ENCODE measurements at places on chromosomes 6 and 20.

- no peak for DNase-seq
Observed at GRCh38 chr20:34022151-34022838, 28.6 kb downstream of the RALY start.

GRCh38 chr6:42783876-42784642, 2.2 kb downstream of the BICRAL start:
- no peak for DNase-seq

DNA sequence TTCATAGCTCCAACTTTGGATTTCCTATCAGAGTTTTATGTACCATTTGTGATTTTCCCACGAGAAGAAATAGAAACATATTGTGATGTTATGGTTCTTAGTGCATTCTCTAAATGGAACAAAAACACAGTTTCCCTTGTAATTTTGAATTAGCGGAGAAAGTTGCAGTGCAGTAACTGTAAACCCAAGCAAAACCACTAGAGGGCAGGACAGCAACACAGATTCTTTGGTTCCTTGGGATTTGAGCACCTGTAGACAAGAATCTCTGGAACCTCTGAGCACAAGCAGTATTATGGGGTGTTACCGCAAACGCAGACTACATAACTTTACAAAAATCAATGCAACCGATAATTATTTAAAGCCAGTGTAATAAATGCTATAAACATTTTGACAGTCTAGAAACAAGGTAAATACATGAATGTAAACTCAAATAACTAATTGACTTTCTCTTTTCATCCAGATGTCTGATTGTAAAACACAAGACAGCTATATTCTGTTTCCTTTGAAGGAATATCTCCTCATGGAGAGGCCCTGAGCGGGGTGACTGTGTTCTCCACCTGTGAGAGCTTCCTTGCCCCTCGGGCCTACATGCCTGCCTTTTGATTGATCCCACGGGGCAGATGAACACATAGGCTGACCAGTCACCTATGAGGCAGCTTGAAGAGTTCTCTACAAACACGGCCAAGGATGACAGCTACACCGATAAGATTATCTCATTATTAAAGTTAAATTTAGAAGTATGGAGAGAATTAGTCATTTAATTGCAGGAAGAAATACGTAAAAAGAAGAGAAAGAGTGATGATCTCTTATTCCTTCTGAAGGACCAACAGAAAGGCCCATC, 67.5 kb upstream of the COL21A1 start:
- DNase-seq, result no peak

- no peak for DNase-seq
Observed at GRCh38 chr6:31058128-31058894, 48.0 kb downstream of the MUC22 start.

GRCh38 chr20:37519508-37520418, 1.3 kb upstream of the NNAT start:
- DNase-seq, result no peak

GRCh38 chr6:71727632-71728294, 158.6 kb upstream of the RIMS1 start:
- no peak for DNase-seq

DNA sequence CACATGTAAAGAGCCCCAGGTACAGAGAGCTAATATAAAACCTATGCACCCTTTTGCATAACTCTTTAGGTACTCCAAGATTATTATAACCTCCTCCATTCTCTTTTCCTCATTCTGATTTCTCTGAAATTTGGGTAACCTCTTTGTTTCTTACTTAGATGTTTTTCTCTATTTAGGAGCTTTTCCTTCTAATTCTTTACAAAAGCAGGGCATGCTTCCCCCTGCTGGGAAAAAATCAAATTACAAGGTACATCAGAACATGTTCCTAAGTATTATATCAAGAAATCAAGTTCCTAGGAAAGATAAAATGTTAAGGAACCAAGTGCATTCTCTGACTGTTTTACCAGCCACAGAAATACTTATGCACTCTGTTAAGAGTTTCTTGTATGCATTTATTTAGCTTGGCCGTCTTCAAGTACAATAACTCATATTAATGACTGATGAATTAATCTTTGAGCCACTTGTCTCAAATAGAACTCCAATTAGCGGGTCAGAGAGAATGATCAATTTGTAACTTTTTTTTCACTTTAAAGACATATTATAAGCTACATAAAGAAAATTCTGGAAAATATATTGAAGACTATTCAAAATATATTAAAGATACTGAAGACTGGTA, 2.1 kb downstream of the KHDRBS2 start:
- DNase-seq, result no peak

DNA sequence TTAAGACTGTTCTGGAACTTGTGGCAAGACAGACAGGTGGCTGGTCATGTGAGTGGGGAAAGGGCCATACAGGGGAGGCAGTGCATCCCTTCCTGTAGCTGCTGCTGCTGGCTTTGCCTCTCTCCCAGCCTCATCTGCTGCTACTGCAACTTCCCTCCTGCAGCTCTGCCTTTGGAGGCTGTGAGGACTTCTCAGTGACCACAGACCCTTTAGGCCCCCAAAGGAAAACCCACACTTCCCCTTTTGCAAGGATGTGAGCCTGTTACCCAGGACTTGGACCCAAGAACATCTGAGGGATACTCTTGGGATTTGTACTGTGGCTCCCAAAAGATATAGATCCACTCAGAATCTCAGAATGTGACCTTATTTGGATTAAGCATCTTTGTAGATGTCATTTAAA, 91.0 kb downstream of the TMEM170B start:
- no peak for DNase-seq

DNA sequence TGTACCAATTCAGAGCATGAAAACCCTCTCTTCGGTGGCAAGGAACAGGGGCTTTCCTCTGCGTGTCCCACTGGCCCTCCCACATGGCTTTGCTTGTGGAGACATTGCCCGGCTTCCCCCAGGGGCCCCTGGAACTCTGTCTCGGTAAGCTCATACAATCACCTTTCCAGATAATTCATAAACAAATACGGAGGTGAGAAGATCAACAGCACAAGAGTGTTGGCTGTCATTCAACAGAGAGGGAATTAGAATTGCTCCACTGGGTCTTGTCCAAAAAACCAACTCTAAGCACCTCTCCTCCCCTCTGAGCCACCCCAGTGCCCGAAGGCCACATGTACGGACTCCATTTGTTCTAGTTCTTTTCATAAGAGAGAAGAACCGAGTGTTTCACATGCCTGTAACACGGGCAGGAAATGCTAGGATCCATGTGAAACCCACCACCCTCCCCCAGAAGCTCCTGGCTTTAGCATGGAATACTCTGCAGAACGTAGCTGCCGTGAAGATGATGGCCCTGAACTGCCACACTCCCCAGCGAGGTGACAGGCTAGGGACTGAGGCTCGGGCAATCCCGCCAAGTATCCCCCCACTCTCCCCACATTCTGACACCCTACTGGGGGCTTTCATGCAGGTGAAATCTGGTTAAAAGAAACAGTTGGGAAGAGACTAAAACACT, 24.6 kb upstream of the FOXC1 start:
- DNase-seq, result no peak

DNA sequence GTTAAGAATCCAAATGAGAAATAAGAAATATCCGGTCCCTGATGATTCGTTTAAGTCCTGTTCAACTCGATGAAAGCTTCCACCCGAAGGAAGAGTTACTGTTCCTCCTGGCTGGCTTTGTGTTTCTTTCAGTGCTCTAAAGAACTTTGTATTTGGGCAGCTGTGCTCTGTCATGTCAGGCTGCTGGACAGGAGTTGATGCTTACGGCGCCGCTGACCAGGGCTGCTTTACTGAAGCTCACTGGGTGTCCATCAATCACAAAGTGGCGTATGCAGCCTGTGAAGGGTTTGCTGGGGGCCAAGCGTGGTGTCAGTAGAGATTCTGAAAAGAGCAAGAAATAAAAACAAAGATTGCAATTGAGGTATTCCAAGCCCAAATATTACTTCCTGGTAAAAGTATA, 21.9 kb downstream of the FAM229B start:
- no peak for DNase-seq

DNA sequence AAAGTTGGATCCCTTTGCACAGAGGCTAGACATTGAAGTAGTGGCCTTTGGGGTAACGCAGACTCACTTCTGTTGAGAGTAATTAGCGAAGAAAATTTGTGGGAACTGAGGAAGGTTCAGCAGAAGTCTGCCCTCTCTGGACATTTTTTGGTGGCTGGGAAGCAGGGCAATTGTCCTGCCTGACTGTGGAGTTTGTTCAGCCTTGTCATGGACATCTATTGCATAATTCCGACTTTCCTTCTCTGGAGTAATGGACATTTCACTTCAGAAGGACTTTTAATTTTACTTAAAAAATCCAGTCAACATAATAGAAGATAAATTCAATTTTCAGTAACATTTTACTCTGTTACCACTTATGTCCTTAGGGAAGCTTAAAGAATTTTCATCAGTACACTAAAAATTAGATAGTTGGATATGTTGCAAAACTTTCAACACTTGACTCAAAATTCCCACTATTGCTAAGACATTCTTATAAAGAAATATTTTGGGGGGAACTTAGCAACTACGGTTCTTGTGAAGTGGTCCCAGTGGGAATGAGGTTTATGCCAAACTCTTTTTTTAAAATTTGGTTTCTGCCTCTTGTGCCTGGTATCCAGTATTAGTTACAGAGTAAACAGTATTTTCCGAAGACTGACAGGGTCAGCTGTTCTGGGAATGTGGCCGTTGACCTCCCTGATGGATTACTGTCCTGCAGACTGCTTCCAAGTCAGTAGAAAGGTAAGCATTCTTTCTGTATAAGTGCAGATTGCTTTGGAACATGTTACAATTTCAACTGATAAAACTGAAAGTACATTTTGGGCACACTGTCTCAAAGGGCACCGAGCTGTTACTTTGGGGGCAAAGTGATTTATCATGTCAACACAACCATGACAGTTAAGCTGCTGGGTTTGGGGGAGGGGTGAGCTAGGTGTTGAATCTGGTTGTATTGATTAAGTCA, 100.6 kb upstream of the MLIP start:
- DNase-seq, result no peak

DNA sequence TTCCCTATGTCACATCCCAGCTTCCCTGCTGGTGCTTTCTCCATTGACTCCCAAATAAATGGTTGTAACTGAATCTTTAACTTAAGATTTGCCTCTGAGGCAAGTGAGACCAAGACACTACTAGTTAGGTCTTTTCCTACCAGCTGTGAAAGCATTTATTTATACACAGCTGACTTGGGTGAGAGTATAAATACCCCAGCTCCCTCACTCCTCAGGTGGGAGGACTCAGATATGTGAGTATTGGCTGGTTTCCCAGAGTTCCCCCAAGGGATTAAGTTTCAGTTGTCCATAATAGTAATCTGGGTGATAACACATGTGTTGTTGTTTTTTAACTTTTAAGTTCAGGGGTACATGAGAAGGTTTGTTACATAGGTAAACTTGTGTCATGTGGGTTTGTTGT, 49.8 kb downstream of the CFAP61 start:
- DNase-seq, result no peak

DNA sequence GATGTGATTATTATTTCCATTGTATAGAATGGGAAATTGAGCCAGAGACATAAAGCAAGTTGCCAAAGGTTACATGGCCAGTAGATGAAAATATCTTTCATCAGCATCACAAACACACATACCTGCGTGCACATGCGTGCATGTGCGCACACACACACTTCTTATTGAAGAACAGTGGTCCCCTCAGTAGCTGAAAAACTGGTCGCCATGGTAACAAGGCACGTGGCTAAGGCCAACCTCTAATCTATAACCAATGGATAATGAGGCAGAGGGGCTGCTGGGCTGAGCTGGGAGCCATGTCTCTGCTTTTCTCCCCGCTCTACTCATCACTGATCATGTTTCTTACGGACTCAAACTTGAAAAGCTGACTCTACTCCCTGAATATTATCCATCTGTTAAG, 60.3 kb downstream of the NRSN1 start:
- DNase-seq, result no peak

GRCh38 chr6:152969688-152970418, 13.0 kb downstream of the FBXO5 start:
- no peak for DNase-seq

DNA sequence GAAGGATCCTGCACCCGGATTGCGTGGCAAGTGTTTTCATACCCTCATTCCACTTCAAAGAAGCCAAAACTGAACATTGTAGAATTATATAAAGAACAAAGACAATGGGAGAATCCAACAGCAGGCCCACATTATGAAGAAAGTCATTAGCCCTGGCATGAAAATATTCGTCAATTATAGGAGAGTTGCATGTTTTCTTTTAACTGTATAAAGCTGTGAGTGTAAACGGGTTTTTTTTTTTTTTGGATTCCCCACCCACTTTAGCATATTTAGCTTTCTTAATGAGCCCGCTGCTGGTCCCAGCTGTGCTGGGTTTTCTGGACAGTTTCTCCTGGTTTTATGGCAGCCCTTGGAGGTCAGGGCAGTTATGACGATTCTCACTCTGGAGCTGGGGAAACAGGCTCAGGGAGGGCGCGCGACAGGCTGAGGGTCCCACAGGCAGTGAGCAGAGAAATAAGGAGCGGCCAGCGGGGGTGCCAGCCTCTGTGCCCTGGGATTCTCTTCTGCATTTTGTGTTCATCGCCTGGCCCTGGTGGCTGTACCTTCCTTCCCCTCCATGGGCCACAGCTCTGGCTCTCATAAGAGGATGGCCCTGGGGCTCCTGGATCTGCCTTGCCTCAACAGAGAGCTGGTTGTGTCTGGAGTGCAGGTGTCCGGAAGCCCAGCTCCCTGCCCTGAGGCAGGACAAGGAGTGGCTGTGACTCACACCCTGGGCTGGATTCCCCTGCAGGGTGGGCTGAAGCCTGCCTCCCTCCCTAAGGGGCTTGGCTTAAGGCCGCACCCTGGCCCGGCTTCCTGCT, 24.1 kb upstream of the SULF2 start:
- DNase-seq, result no peak

GRCh38 chr6:7721649-7722048, 4.2 kb upstream of the BMP6 start:
- DNase-seq, result no peak

DNA sequence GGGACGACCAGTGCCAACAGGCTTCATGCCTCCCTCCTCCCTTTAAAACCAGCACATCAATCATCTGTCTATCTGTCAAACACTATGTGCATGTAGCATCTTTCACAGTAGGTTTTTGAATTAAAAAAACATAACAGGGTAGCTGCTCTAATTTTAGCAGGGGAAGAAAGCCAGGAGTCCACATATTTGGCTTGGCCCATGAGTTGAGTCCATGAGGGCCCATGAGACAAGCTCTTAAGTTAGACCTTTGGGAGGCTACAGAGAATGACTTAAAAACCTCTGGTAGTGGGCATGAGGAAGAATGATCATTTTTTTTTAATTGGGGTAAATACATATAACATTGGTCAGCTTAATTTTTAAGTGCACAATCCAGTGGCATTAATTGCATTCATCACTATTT, 194.9 kb downstream of the UTRN start:
- DNase-seq, result no peak

DNA sequence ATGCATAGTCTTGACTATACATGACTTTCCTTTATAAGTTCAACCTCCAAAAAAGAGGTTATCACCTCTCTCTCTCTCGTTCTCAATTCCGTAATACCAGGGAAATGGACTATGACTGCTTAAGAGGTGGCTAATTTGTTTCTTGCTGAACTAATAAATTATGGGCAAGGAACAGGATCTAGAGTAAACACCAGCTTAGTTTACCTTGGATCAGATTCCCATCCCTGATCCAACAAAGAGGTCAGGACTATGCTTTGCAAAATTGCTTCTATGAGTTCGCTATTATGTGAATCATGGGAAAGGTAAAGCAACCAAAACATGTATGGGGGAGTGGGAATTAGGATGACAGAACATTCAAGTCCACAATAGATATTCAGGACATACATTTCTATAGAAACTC, 630.7 kb downstream of the HACE1 start:
- DNase-seq, result no peak
